ENCODE measurements at places on chromosomes 1 and 21. TPM values are rescaled to one million over a fixed set of nuclear protein-coding genes. Genes with fewer than 3 reads are reported as not detected.

The PLA2G5 gene
- 1.3 TPM for total RNA-seq

The C1orf87 gene
- not detected for total RNA-seq

- DNase-seq, result no peak
These were observed 1470.7 kb upstream of the PRMT6 start for GRCh38 chr1:105585791-105586190.

The KRTAP13-4 gene
- not detected for total RNA-seq

- DNase-seq, result no peak
These were observed 17.0 kb downstream of the C1orf159 start for GRCh38 chr1:1098681-1099421.

GRCh38 chr1:205381305-205381704 is 24.6 kb upstream of the KLHDC8A start:
- no peak for DNase-seq

DNA sequence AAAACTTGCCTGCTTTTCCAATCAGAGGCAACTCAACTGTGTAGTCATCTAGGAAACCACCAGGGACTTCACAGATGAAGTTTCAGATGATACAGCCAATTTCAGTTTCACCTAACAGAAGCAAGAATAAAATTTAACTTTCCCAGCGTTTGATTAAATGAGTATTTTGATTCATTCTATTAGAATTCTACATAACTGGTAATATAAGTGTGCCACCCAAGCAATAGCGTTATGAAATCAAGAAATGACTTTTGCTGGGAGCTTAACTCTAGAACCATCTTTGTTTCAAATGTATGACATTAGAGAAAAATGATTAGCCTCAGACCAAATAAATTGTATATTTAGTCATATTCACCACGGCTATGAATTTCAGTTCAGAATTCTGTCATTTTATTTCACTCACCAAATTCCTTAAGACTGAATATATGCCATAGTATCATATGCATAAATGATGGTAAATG is 239.3 kb downstream of the NRIP1 start:
- no peak for DNase-seq

The PEX14 gene
- 9.9 TPM for total RNA-seq

The SPRR2F gene
- total RNA-seq, result not detected

GRCh38 chr1:198878566-198878965 is 239.7 kb downstream of the PTPRC start:
- no peak for DNase-seq

GRCh38 chr1:115327270-115327669 is 10.8 kb downstream of the NGF start:
- no peak for DNase-seq
